ENCODE measurements at places on chromosomes 3 and 15.
A peak's percentile ranks its signal among the peaks of the same experiment; 100 is the strongest.

- DNase-seq, result no peak
Measured at GRCh38 chr3:128710816-128711433, 15.1 kb upstream of the RAB7A start.

DNA sequence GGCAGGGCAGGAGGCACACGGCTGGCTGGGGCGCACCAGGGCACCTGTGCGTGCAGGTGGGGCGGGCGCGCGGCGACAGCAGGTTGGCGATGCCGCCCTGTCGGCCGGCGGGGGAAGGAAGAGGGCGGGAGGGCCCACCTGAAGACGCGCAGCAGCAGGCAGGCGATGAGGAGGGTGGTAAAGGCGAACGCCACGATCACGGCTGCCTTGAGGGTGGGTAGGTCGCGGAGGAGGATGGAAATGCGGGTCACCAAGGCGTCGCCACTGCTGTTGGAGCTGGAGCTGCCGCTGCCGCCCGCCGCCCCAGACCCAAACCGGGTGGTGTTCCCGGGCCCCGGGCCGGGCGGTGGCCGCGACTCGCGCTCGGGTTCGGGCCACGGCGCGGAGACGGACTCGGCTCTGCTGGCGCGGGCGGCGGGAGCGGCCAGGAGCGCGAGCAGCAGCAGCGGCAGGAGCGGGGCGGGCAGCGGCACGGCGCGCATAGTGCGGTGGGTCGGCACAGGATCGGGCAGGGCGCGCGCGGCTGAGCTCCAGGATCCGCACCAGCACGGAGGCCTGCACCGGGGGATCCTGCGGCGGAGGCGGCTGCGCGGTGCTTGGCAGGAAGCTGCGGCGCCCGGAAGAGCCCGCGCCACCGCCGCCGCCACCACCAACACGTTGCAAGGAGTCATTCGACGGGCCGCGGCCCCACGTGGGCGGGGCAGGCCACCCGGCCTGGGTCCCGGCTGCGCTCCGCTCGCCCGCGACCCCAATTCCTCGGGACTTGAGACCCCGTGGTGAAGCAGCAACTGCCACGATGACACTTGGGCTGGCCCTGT, at the start of gene FAM174B:
TSS of gene FAM174B (minus strand) at position 598 of the 818 bp plus-strand sequence.
- no peak for DNase-seq

DNA sequence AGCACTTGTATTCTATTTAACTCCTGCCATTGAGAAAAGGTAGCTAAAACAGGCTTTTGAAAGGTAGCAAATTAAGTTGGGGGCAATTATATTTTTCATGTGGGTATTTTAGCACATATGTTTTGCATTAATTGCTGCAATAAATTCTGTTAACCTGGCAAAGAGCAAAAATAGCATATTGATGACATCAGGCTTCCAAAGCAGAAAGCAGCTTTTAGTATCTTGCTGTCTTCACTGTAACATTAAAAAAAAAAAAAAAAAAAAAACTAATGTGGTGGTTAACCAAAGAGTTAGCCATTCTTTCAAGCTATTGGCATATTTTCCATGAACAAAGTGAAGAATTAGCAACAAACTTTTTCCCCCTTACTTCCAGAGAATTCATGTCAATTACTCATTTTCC, 9.1 kb downstream of the EPHA3 start:
- no peak for DNase-seq

DNA sequence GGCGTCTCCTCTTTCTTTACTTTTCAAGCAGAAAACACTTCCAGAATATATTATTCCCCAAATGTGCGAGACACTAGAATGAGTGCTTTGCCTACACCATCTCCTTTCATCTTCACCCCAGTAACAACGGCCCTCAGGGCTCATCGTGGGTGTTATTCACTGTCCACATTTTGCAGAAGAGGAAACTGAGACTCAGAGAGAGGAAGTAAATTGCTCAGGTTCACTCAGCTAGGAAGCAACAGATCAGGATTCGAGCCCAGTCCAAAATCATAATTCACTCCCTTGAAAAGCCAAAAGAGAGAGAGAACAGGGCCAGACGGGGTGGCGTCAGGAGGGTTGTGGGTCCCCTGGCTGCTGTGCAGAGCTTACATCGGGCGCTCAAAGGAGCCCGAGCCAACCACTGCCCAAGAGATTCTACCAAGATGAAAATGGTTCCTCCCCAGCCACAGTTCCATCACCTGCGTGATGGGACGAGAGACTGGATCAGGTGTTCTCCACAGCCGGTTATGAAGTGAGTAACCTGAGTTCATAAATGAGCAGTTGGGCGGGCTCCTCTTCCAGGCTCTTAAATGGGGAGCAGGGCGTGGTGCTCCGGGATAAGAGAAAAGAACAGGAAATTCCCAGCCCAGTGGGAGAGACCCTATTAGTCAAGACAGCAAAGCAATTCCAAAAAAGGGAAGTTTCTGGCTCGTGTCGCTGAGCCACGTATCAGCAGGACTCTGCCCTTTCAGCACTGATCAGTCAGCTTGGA, 48.6 kb upstream of the FLNB start:
- DNase-seq, result no peak

- DNase-seq, result peak; percentile 31
Measured at GRCh38 chr3:142724682-142725356, 985 bp downstream of the TRPC1 start.

GRCh38 chr15:25707656-25708365, 155.3 kb downstream of the ATP10A start:
- DNase-seq, result no peak

DNA sequence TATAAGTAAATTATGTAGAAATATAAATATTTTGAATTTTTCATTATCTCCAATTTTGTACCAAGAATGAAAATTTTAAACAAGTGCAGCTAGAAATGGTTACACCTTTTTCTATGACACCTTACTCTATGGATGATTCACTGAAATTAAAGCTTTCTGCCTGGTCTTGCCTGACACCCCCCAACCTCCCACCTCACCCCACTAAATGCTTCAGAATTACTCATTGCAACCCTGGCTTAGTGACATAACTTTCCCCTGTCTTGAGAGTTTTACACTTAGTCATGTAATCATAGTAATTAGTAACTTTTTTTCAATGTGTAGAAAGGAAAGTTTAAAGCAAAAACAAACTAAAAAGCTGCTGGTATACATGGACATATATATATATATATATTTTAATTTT, 42.0 kb upstream of the MEIS2 start:
- no peak for DNase-seq

- DNase-seq, result no peak
Measured at GRCh38 chr3:108389372-108389771, 93.0 kb downstream of the HHLA2 start.

- DNase-seq, result no peak
Measured at GRCh38 chr15:100986158-100986896, 67.2 kb downstream of the LRRK1 start.

DNA sequence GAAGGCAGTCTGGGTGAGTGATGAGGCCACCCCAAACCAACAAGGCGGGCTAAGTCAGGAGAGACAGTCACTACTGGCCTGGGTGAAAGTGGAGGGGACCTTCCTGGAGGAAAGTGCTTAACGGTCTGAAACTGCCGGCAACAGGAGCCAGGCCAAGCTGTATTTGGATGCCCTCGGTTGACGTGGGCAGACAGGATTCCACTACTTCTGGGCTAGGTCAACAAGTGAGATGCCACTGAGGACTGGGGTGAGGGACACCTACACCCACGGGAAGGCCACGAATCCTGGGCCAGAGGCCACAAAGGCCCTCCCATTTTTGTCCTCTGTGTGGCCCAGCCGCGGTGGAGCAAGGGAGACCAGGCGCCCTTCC, 12.3 kb downstream of the SPTBN5 start:
- no peak for DNase-seq

DNA sequence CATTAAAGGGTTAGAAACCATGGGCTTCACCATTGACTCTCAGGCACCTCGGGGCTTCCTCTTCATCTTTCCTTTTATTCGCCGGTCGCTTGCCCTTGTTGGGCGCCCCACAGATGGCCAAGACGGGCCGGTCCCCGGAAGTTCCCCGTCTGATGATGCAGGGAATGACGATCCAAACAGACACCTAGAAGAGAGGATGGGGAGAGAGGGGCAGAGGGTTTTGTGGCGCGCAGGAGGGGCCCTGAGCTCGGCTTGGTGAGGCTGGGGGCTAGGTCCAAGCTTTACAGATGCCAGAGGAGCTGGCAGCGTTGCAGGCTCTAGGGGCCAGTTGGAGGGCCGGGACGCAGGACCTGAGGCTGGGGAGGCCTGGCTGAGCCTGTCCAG, 532 bp upstream of the ESYT3 start:
- no peak for DNase-seq

DNA sequence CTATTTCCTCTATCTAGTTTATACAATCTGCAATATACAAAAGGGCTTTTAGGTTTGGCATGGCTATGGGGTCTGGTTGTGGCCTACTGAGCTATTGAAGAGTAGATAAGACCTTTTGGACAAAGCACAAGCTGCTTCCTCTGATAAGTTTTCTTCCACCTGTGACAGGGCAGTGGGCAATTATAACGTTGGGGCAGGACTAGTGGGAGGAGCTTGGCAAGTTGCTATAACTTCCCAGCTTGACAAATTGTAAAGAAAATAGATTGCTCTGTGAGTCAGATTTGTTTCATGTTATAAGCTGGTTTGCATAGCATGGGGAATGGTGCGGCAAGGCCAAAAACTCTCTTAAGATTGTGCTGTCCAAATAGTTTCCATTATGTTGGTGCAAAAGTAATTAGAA, 64.9 kb downstream of the SLC7A14 start:
- no peak for DNase-seq

DNA sequence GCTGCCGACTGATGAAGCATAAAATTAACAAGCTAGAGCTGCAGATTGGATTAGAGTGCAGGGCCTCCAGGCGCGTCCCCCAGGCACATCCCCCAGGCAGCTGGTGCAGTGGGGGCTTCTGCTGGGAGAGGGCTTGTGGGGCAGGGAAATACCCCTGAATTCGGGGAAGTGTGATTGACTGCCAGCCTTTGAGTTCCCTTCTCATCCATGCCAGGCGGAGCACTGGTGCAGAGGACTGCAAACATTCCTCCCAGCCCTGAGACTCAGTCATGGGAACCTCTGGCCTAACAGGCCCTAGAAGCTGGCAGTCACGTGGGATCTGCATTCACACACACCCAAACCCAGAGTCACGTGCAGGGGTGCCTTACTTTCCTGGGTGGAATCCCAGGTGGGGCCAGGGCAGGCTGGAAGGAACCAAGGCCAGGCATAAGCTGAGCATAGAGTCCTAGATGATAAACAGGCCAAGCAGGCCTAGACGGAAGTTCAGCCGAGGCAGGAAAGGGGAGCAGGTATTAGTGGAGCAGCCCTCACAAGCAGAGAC, 46.2 kb upstream of the SEC22A start:
- DNase-seq, result no peak

GRCh38 chr15:75107908-75108838, 84.8 kb downstream of the PPCDC start:
- peak; percentile 80 for DNase-seq

DNA sequence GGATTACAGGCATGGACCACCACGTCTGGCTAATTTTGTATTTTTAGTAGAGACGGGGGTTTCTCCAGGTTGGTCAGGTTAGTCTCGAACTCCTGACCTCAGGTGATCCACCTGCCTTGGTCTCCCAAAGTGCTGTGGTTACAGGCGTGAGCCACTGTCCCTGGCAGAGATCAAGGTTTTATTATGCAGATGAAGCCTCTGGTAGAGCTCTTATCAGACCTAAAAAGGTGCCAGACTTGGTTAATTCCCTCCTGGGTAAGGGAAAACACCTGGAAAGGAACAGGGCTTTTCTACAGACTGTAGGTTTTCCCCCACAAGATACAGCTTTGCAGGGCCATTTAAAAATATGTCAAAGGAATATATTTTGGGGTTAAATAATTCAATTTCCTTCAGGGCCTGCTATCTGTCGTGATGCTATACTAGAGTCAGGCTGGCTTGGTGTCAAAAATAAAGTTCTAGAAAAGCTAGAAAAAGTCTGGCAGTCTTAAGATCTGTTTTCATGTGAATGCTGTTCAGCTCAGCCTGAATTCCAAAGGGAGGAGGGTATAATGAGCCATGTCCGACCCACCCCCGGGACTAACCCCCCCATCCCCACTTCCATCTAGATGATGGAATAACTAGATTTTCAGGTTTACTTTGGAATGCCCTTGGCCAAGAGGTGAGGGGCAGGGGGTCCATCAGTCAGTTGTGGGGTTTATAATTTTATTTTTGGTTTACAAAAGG, 1.9 kb upstream of the BLOC1S6 start:
- no peak for DNase-seq

DNA sequence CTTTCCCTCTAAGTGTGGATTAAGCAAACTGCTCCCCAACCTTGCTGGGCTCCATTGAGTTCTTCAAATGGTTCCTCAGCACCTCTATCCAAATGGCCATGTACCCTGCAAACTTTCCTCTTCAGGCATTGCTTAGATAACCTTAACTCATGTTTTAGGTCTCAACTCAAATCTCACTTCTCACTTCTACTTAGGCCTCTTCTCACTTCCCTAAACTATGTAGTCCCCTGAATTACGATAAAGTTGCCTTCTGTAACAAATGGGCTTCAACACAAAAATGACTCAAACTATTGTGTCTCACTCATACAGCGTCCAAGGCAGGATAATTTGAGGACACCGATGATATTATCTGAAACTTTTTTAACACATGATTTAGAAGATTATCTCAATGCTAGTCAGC, 62.4 kb upstream of the STAC start:
- DNase-seq, result no peak

- DNase-seq, result peak; percentile 67
Measured at GRCh38 chr15:54150255-54150654, 172.0 kb downstream of the UNC13C start.

DNA sequence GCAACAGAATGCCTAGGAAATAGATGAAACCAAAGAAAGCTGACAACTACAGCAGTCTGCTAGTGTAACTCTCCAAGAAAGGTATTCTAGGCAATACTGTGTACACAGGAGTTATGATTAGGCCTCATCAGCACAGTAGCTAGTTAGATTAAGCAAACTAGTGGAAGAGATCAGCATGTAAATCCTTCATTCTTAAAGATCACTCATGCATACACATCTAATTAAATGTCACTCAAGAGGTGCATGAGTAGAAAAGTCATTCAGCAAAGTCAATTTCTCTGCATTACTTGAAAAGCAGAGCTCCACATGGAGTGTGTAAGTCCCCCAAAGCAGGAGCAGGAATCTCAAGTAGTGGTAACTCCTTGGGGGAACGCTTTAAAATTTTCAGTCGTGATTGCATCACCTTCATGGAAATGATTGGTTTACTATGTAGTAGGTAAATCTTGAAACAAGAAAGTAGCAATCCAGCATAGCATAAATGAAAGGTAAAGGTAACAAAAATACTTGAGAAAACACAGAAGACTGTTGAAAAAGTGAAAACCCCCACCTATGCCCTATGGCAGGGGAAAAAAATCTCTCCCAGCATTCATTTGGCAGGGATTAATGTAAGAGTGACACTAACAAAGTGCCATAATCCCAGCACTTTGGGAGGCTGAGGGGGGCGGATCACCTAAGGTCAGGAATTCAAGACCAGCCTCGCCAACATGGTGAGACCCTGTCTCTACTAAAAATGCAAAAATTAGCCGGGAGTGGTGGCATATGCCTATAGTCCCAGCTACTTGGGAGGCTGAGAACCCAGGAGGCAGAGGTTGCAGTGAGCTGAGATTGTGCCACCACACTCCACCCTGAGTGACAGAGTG, 29.4 kb upstream of the PPIB start:
- no peak for DNase-seq

- DNase-seq, result no peak
Measured at GRCh38 chr3:123765475-123766128, 118.5 kb downstream of the MYLK start.

GRCh38 chr15:78399091-78399490, 38.9 kb upstream of the IREB2 start:
- peak; percentile 17 for DNase-seq

All from choroid plexus epithelial cell (primary cell).